ENCODE measurements at places on chromosomes 2 and 18.

GRCh38 chr2:157853211-157853610 lies 22.9 kb downstream of the ACVR1 start:
- no peak for DNase-seq

- no peak for DNase-seq
Observed at GRCh38 chr2:22880161-22880560, 504.8 kb upstream of the KLHL29 start.

- DNase-seq = no peak
Observed at GRCh38 chr2:19416784-19417684, 58.6 kb upstream of the OSR1 start.

- DNase-seq = no peak
Observed at GRCh38 chr2:113973810-113974209, 83.9 kb downstream of the ACTR3 start.

DNA sequence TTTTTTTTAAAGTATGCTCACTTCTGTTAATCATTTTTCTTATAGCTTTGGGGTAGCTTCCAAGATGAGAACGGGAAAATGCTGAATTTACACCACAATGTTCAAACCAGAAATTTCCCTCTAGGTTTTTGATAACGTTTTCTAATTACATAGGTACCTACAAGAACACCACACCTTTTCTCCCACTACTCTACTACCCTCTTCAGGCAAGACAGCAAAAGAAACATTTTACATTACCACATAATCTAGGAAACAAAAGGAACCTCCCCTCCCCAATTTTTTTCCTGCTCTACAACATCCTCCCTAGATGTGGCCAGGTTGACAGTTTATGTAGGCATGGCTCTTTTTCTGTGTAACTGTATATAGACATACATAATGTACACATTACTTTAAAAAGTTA lies 32.4 kb downstream of the NDUFAF7 start:
- no peak for DNase-seq

- DNase-seq = no peak
Observed at GRCh38 chr18:37716106-37716735, 150.6 kb upstream of the CELF4 start.

DNA sequence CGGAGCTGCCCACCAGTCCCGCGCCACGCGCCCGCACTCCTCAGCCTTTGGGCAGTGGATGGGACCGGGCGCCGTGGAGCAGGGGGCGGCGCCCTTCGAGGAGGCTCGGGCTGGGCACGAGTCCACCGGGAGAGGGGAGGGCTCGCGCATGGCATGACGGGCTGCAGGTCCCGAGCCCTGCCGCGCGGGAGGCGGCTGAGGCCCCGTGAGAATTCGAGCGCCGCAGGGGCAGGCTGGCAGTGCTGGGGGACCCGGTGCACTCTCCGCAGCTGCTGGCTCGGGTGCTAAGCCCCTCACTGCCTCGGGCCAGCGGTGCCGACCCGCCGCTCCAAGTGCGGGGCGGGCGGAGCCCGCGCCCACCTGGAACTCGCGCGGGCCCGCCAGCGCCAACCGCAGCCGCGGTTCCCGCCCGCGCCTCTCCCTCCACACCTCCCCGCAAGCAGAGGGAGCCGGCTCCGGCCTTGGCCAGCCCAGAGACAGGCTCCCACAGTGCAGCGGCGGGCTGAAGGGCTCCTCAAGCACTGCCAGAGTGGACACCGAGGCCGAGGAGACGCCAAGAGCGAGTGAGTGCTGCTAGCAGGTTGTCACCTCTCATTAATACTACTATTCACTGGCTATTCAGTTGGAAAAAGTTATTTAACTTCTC lies 3.6 kb upstream of the TTC21B start:
- DNase-seq = no peak

DNA sequence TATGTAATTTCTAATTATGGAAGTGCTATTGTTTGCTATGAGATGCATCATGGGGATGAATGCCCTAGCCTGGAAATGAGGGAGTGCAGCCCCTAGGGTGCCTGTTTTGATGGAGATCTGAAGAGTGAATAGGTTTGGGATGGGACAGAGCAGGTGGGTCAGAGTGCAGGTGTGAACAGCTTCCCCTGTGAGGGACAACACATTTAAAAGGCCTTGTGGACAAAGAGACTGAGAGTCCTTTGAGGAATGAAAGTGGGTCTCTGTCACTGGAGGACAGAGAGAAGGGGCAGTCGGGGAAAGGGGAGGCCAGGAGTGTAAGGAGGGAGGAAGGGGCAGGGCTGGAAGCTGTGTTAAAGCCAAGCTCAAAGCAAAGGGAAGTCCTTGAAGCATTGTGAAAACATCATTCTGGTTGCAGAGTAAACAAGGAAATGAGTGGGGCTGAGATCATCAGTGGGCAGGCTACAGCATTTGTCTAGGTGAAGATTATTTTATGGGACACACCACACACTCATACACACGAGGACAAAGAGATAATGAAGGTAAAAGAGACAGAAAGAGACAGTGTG lies 877.6 kb downstream of the SLC4A3 start:
- no peak for DNase-seq

Measured in CMK (cell line).